ELR (cell line): ENCODE measurements at places on chromosomes 16 and 17.

DNA sequence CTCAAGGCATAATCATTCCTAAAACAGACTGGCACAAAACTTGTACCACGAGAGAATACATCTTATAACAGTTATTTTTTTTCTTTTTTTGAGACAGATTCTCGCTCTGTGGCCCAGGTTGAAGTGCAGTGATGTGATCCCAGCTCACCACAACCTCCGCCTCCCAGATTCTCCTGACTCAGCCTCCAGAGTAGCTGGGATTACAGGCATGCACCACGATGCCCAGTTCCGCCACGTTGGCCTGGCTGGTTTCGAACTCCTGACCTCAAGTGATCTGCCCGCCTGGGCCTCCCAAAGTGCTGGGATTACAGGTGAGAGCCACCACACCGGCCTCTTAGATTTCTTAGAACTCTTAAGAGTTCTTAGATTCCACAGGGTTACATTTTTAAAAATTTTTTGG lies 4.1 kb downstream of the NUFIP2 start:
- DNase-seq: peak; percentile 10

DNA sequence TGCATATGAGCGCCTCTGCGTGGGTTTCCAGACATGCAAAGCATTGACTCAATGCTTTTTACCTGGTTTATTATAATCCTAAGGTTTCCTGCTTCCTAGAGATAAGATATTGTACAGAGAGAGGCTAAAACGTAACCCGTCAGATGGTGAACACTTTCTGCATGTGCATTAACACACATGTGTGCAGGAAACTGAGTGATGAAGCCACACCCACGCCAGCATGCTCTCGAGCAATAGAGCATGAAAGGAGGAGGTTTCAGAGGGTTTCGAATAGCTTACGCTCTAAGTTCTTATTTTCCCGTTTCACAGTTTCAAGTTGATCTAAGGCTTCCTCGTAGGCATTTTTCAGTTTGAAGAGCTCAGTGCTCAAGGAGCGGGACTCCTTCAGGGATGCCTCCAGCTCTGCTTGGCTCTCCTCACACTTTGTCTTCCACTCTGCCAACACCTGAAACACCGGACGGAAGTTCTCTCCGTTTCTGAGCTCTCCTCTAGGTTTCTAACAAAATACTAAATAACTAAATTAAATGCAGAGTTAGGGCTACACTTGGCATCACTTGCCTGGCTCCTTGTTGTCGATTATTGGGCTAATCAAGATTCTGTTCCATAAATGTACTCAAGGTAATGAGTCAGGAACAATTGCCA lies 23.2 kb downstream of the MYH3 start:
- DNase-seq: no peak

DNA sequence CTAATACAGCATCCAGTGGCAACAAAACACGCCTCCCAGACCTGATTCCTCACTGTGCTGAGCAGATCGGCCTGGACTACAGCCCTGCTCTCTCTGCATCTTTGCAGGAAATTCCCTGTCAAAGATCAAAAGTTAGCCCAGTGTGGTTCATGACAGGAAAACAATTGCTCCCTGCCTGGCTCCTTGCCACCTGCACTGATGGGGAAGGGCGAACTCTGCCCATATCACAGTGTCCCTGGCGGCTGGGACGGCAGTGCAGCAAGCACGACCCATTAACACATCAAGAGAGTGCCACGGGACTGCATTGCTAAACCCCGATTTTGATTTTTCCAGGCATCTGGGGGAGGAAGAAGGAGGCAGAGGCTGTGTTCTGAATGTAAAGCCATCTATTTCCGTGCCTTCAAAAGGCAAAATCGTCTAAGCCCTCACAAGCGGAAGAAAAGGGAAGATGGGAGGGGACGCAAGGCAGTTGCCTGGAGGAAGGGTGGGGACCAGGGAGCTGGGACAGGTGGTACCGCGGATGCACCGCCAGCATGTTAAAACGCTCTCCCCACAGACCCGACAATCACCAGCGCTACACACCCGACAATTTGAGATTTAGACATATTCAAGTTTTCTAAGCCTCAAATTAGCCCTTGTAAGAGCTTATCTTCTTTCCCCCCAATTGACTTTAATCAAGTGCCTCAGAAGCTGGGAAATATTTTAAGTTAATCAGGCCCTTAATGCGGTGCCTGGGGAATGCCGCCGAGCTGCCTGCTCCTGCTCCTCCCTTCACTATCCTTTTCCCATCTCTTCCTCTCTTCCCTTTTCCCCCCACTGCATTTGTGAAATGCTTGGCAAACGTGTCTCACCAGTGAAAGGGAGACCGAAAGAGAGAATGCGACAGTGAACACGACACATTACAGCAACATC lies 238.8 kb upstream of the CDH5 start:
- no peak for DNase-seq

GRCh38 chr16:46894036-46894672 lies 10.0 kb downstream of the GPT2 start:
- DNase-seq: no peak

- peak; percentile 13 for DNase-seq
Observed at GRCh38 chr17:69516911-69517310, 102.4 kb downstream of the MAP2K6 start.

DNA sequence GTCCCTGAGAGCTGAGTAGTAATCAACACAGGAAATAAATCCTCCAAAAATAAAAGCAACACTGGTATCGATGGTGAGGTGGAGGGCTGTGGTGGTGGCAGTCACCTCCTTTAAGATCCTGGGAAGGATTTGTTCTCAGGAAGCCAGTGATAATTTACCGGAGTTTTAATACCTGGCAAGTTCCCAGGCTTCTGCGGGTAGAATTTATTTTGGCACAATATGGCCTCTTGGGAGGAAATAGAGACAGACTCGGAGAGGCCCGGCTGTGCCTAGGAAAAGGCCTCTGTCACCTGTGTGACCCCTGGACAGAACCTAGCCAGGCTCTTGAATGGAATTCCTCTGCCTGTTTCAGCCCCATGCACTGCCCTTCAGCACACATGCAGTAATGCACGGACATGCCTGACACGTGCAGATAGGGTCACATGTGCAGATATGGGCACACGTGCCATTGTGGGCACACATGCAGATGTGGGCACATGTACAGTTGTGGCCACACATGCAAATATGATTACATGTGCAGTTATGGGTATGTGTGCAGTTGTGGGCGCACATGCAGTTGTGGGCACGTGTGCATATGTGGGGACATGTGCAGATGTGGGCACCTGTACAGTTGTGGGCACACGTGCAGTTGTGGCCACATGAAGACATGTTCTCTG lies 33.5 kb downstream of the MGAT5B start:
- no peak for DNase-seq

DNA sequence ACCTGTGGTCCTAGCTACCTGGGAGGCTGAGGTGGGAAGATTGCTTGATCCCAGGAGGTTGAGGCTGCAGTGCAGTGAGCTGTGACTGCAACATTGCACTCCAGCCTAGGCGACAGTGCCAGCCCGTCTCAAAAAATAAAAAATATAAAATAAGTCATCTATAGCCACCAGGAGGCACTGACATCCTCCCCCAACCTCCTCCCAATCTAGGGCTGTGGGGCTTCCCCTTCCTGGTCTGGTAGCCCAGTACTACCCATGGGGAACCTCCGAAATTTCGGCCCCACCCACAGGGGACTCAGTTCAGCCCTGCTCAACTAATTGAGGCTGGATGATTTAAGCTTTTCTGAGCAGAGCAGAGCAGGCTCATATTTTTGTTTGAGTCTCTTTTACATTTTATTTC lies 3.2 kb downstream of the ZSCAN10 start:
- peak; percentile 38 for DNase-seq

DNA sequence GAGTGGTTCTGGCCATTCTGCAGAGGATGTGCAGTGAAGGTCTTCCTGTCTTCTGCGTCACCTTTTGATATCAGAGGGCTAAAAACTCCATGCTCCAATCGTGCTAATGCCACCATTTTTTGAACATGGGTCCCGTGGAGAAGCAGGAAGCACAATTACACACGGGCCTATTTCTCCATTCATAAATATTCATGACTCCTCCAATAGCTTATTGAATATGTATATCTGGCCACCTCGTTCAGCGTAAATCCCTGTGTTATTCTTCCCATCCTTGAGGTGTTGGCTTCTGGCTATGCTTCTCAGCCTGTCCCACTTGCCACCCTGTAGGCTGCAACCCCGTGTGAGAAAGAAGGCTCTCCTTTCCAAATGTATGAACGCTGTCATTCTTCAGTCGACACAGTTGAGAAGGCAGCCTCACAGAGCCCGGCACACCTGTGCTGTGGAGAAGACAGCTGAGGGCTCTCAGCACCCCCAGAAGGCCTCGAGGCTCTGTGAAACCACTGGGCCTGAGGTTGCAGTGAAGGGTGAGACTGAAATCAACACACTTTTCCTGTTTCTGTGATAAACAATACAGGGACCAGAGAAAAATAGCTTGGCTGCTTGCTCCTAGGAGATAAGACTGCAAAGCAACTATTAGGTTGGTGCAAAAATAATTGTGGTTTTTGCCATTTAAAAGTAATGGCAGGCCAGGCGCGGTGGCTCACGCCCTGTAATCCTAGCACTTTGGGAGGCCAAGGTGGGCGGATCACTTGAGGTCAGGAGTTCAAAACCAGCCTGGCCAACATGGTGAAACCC lies 4.9 kb upstream of the ANKRD40CL start:
- DNase-seq: no peak

- DNase-seq: no peak
Observed at GRCh38 chr17:57852092-57852954, 2.5 kb upstream of the MRPS23 start.

DNA sequence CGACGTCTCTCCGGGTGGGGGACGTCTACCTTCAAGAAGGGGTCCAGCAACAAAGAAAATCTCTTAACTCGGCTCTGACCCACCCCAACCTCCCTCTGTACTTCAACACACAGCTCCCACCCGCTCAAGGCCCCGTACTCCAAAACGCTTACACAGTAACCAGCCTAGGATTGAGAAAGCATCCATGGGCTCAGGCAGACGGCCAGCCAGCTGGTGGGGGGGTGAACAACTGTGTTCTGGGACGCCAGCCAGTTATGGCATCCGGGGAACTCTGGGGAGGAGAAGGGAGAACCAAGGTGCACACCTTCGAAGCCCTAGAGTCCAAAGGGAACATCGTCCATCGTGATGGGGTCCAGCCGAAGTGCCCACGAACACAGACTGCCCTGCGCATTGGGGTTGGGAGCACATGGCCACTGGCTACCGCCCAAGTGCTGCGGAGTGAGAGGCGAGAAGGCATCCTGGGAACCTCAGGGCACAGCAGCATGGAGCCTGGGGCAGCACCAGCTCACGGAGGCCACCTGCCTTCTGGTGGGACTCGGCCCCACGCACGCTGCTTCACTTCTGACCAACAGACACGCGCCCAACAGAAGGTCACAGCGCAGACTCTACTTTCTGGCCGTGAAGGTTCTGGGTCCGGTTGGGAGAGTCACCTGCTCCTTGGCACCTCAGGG lies 14.3 kb downstream of the SLC16A3 start:
- peak; percentile 75 for DNase-seq

GRCh38 chr17:36617773-36618172 lies 16.4 kb downstream of the MRM1 start:
- no peak for DNase-seq

GRCh38 chr17:7177191-7177953 lies 1.8 kb downstream of the ASGR1 start:
- peak; percentile 80 for DNase-seq

DNA sequence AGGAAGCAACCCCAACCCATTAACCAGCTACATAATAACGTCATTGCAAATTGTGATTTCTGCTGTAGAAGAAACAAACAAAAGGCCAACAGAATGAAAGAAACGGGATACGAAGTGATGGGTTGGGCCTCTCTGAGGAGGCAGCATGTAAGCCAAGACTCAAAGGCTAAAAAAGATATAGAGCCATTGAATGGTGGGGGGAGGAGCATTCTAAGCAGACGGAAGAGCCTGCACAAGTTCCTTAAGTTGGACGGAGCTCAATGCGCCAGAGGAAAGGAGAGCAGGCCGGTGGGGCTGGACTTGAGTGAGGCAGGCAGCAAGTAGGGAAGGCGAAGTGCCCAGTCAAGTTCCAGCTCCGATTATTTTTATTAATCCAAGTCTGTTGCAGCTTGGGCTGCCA lies 160.3 kb downstream of the SHISA9 start:
- no peak for DNase-seq

DNA sequence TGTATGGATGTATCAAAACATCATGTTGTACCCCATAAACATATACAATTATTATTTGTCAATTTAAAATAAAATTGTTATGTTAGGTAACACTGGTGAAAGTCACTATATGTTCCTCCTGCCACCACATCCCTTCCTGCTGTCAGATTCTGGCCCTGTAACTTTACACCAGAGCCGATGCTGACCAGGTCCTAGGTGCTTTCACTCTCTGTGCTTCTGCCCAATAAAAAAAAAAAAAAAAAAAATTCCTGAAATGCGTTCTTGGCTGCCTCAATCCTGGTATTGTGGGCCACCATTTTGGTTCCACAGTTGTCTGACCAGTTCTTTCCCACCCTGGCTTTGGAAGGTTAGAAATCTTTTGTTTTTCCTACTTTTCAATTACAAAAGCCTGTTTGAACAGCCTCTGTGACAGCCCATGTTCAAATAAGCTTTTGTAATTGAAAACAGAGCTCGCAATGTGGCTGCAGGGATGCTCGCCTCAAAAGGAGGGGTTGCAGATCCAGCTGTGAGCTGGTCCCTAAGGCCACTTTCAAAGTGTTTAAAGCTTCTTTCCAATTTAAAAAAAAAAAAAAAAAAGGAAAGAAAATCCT lies 831.0 kb upstream of the EEF2KMT start:
- DNase-seq: no peak

DNA sequence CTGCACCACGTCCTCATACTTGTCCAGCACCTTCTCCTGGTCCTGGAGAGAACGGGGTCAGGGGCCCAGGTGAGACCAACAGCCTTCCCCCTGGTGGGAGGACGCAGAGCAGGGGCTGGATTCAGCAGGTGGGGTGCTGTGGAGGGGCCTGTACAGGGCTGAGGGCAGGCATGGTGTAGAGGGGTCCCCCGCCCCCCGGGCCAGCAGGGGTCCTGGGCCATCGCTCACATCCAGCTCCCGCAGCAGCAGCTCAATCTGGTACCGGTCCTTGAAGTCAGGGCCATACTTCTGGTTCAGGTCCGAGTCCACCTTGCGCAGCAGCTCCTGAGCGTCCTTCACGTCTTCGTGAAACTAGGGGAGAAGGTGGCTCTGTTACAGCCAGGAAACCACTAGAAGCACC lies 41.6 kb downstream of the PPL start:
- no peak for DNase-seq

- no peak for DNase-seq
Observed at GRCh38 chr17:73559532-73559931, 84.7 kb downstream of the SDK2 start.
